ENCODE measurements at places on chromosomes 5 and 9.

- DNase-seq: no peak
Measured at GRCh38 chr5:96220610-96221390, 212.2 kb downstream of the PCSK1 start.

GRCh38 chr9:124079176-124079925 is 67.8 kb downstream of the LHX2 start:
- no peak for DNase-seq

GRCh38 chr5:133267601-133268000 is 215.8 kb downstream of the HSPA4 start:
- no peak for DNase-seq

DNA sequence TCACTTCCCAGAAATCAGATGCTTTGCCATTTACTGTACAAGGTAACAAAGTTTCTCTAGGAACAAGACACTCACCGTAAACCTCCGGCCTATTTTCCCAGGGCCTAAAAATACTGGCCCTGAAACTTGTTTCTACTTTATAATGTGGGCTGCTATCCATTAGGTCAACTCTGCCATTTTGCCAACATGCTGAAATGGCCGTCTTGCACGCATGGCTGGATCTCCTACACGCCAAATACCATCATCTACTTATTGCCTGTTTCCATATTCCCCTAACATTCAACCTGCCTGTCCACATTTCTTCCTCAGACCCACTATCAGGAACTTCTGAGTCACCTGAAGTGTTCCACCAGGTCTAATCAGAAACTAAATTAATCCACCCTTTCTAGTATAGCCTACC is 4.7 kb downstream of the TBCA start:
- no peak for DNase-seq

DNA sequence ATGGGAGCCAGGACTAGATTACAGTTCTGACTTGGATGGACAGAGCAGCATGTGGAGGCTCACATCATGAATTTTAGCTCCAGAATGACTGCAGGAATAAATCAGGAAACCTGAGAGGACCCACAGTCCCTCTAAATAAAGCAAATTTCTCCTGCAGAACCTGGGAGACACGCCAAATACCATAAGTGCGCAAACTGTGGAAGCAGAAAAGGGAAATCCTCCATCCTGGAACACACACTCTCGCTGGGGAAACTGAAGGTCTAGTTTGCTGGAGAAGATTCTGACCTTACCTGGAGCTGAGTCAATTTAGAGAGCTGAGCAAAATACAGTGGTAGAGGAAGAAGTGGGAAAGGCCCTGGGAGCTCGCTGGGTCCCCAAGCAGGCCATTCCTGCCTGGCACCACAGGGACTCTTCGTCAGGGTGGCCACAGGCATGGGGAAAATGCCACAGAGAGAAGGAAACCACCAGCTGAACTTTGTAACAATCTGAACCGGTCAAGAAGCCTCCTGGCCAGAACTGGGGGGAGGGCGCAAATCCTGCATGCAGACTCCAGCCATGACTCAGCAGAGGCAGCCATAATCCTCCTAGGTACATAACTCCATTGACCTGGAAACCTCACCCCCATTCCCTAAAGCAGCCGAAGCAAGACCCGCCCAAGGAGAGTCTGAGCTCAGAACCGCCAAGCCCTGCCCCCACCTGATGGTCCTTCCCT is 390.9 kb downstream of the LRRC70 start:
- no peak for DNase-seq

- no peak for DNase-seq
Measured at GRCh38 chr9:35688558-35689541, 875 bp downstream of the TPM2 start.

DNA sequence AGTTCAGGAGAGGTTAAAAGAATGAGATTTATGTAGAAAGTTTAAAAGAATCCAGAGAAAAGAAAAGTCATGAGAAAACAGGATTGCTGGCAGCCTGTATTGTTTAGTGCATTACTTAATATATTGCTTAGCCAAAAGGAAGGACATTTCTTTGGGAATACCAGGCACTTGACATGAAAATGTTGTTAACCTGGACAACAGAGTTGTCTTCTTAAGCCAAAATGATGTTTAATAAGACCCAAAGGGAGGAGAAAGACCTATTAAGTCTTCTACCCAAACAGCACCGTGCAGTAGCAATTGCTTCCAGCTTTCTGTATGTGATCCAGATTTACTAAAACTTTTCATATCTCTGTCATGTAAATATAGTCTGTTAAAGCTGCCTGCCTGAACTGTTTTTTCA is 74.0 kb upstream of the PRLR start:
- DNase-seq: no peak

- no peak for DNase-seq
Measured at GRCh38 chr5:138926257-138926656, 51.1 kb upstream of the LRRTM2 start.

GRCh38 chr5:14674983-14675854 is 10.7 kb downstream of the OTULIN start:
- no peak for DNase-seq

DNA sequence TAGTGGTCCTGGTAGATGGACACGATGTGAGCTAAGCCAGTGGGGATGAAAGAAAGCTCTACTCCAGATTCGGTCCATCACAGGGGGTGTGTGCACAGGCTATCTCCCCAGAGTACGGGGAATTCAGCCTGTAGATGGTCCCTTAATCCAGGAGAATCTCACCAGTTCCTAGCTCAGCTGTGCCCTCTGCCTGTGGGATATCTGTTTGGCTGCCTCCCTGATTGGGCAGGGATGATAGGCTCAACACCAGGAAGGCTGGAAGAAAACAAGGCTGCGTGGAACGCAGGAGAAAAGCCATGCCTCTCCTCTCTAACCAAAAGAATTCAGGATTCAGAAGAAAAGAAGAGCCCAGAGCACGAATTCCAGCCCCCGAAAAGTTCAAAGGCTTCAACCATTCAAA is 40.9 kb downstream of the VLDLR start:
- DNase-seq: no peak

DNA sequence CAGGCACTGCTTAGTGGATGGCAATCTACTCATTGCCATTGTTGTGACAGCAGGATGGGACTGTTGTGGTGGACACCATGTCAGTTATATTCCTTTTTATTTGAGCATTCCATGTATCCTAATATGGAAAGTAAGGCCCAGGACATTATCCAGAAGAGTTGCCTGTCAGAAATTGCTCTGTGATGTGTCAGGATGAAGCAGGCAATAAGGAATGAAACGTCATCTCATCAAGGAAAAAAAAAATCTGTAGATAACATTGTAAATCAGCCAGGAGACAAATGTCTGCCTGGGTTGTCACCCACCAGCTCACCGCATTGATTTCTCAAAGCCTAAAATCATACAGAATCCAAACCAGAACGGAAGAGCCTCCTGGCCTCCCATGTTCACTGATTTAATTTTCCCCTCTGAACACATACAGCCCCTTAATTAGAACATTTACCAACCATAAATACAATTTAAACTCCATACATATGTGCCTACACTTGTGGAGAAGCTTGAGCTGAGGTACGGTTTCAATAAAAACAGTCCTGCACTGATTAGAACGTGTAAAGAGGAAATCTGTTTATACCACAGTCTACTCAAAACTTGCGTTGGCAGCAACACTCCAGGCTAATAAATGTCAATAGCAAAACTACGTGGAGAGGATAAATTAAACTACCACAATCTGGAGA is 73.9 kb downstream of the FOXD1 start:
- no peak for DNase-seq

DNA sequence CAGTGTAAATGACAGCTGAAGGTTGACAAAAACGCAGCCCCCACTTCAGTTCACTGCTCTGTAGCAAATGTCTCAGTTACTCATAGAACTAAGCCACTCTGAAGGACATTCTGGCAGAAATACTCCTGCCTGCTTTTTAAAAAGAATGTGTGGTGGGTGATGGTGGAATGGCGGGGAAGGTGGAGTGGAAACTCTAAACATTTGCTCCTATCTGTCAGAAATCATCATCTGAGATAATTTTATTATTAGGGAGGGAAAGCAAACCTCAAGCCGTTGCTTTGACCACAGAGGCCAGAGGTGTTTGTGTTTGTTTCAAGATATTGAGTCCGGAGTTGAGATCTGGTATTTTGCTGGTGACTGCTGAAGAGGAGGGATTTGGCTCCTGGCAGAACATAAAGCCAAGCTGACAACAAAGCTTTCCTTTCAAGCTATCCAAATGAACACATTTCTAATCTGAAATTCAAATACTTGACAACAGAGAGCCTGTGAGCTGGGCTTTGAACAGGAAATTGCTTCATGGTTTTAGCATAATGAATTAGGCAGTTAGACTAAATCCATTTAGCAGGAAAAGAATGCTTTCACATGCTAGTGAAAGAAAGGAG is 362.7 kb downstream of the CSNK1G3 start:
- no peak for DNase-seq

DNA sequence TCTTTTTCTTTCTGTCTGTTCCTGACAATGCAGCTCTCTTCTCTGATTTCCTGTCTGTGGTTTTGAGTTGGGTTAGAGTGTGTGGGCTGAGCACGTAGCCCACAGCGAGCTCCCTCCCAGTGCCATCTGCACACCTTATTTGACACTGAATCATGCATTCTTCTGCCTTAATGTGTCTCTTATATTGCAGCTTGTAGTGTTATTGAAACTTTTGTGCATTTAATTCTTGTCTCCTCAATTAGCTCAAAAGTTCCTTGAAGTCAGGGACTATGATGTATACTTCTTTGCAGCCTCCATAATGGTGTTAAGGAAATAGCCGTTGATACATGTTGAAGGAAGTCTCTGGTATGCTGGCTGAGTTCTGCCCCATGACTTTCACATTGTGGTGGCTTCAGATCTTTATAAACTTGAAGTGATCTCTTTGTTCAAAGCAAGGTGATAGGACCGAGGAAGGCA is 576.2 kb upstream of the CLINT1 start:
- DNase-seq: no peak

DNA sequence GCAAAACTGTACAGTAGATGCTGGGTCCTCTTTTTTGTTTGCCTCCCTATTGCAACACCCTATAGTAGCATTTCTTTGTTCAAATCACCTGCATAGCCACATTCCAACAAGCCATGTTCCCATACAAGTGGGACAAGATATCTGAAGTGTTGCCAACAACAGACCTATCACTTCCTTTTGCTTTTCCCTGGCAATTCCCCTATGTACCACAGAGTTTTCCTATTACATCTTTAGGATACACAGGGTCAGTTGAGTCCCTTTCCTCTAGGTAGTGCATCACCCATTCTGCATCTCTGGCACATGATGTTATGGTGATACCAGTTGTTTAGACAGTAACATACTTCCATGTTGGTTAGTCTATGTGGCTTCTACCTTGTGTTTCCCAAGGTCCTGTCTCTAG is 125.1 kb upstream of the FBXL7 start:
- no peak for DNase-seq

- DNase-seq: no peak
Measured at GRCh38 chr5:38453921-38454320, 102.5 kb downstream of the LIFR start.

DNA sequence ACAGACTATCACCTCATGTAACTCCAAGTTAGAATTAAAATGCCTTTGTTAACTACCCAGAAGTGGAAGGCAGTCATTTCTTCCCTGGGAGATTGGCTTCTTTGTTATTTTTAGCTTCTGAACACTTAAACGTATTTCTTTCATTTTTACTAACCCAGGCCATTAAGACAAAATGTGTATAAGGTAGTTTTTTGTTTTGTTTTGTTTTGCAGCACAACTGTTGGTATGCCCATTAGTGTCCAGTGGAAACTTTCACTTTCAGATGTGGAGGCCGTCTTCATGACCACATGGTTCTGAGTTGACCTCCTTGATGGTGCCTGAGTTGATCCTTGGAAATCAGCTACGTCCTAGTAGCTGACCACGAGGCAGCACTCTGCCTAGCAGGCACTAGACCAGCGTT is 264.6 kb upstream of the ZNF608 start:
- no peak for DNase-seq

- DNase-seq: no peak
Measured at GRCh38 chr9:21995666-21996398, 1.2 kb downstream of the CDKN2B-AS1 start.

DNA sequence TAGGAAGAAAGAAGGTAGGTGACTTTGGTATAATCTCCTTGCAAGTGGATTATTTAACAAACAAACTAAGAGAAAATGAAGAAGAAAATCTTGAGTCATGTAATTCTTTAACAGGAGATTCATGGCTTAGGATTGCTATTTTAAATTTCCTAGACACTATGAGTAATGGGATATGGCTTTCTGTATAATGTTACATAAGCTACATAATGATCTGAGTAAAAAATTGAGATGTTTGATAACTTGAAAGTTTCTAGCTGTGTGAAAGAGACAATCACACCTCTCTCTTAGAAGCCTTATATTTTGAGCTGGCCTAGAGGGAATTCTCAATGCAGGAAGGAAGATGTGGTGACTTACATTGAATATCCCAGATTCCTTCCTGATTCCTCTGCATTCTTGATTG is 92.5 kb downstream of the CDH9 start:
- DNase-seq: no peak

- no peak for DNase-seq
Measured at GRCh38 chr5:12323637-12324229, 419.5 kb upstream of the CTNND2 start.

- DNase-seq: no peak
Measured at GRCh38 chr9:106920701-106921283, 57.8 kb downstream of the ZNF462 start.

DNA sequence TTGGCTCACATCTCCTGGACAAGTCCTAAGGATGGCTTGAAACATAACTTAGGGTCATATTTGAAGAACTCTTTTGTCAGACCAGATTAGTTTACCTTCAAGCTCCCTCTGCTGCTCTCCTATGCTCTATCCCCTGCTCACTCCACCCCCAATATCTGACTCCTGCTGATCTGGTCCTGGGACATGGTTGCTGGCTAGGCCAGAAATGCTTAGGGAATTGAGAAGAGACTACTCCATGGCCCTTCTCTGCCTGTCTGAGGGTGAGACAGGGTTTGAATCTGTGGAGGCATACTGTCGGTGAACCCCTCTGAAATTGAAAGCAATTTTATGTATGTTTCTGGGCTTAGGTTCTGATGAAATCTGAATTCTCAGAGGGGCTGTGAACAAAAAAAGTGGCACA is 3.3 kb downstream of the OTULIN start:
- no peak for DNase-seq

DNA sequence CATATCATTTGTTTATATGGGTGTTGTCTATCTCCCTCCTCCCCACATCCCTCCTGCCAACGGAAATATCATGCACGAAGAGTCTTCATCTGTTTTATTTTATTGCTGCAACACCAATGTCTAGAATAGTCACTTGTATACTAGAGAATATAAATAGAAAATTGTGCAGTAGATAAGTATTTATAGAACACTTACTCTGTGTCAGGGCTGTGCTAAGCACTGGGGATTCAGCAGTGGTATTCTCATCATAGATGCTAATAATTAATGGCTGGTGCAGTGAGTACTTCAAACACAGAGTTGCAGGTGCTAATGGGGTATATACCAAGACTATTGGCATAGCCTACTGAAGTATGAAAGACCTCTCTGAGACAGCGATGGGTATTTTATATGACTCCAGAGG is 353.5 kb upstream of the CDH6 start:
- DNase-seq: no peak

Data from activated T-helper 1 cell treated with anti-CD3 and anti-CD28 coated beads, Interleukin-2, amount 50 U/mL, for 16 hours (primary cell).